ENCODE measurements at places on chromosomes 2 and 18. TPM values are rescaled to one million over a fixed set of nuclear protein-coding genes. Genes with fewer than 3 reads are reported as not detected.
A peak's percentile ranks its signal among the peaks of the same experiment; 100 is the strongest.

The STARD6 gene
- not detected for total RNA-seq

The PLGLB1 gene
- total RNA-seq, result 0.48 TPM

The EVX2 gene
- not detected for total RNA-seq

The CCDC74B gene
- 3.2 TPM for total RNA-seq

The GPBAR1 gene
- total RNA-seq, result 0.14 TPM

The TNFAIP6 gene
- total RNA-seq, result not detected

The CACNB4 gene
- total RNA-seq, result 0.19 TPM

GRCh38 chr2:111944531-111945210 lies 46.3 kb downstream of the MERTK start:
- no peak for DNase-seq

DNA sequence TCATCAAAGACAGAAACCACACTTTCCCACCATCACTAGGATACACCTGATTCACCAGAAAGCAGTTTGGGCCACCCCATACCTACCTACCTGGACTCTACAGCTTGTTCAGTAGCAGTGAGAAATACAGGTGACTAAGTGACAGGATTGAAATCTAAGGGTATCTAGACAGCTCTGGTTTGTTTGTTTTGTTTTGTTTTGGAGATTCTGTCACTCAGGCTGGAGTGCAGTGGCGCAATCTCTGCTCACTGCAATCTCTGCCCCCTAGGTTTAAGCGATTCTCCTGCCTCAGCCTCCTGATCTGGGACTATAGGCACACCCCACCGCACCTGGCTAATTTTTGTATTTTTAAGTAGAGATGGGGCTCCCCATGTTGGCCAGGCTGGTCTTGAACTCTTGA lies 3.1 kb downstream of the TTC21B start:
- DNase-seq, result no peak

- no peak for DNase-seq
Measured at GRCh38 chr2:177193240-177193639, 19.4 kb upstream of the HNRNPA3 start.

GRCh38 chr2:120654381-120655134 lies 81.1 kb upstream of the GLI2 start:
- DNase-seq, result no peak

DNA sequence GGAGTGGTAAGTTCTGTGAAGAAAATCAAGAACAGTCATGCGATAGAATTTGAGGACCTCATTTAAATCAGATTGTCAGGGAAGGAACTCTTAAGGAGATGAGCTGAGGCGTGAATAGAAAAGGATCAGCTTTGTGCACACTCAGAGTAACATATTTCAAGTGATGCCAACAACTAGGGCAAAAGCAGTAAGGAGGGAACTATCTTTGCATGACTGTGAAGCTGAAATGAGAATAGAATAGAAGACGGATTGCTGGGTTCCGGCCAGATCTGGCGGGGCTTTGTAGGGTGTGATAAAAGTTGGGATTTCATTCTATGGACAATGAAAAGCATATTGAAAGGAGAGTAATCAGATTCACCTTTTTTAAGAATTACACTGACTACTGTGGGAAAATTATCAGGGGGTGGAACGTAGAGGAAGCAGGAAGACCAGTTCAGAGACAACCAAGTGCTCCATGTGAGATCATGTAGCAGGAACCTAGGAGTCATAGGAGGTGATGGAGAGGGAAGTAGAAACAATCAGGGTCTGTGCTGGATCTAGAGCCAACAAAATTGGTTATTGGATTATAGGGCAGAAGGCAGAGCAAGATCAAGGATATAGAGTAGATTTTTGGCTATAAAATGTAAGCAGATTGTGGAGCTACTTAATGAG lies 884.3 kb downstream of the DCC start:
- no peak for DNase-seq

DNA sequence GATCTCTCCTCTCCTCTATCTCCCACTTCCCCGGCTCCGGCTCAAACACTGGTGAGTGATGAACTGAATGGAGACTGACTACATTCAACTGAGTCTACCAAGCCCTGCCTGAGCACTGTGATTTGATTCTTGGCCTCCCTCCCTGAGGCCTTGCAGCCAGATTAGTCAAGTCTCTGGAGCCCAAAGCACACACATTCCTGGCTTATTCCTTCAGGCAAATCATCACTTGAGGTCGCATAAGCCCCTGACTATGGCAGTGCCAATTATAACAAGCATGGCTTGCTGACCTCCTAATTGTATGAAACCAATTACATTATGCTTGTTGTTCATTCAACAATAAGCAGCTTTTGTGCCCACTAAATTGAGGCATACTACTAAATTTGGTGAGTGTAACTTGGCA lies 34.6 kb downstream of the EFEMP1 start:
- no peak for DNase-seq

DNA sequence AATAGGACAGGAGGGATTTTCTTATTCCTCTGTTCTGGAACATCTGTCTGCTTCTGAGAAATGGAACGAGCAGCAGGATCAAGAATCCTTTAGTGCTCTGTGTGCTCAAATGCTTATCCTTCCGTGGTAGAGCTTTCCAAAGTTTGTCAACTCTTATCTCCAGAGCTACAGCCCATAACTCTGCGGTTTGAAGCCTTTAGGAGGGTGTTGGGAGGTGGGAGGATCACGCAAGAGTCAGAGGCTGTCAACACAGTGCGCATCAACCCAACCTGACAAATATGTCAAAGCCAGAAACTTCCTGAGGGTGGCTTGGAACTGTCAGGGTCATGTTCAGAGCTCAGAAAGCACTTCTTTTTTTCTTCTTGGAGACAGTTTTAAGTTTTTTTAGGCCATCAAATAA lies 95.9 kb downstream of the CRIM1 start:
- DNase-seq, result no peak

GRCh38 chr2:119013671-119014070 lies 71.7 kb downstream of the MARCO start:
- DNase-seq, result no peak

DNA sequence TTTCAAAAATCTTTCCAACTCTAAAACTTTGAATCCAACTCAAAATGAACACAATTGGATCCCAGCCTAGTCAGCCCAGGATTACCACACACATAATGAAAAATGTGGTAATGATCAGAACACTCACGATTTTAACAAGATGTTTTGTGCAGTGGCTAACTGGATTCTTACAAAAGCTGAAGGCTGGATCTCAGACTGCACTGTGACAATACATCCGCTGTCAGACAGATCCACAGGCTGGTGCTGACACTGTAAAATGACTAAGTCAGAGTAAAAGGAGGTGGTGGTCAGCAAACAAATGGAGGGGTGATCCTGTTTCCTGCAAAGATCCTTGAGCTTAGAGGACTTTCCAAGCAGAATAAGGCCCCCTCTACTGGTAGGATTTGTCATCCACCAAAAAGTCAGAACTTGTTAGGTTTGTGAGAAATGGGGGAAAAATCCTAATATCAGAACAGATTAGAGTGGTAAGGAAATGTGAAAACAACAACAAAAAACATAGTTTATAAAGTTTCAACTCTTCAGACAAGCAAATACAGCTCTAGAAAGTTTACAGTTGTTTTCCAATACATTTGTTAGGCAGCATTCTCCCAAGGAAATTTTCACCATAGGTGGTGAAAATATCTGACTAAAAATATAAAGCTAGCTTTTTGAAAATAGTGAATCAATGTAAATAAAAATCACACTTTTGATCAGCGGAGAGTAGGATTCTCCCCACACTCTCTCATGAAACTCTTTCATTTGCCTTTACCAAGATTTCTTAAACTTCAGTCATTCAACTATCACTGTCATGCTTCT lies 211.9 kb downstream of the AGPS start:
- DNase-seq, result no peak

GRCh38 chr2:88654714-88655113 lies 27.4 kb upstream of the EIF2AK3 start:
- no peak for DNase-seq

- DNase-seq, result no peak
Measured at GRCh38 chr2:49288902-49289700, 134.8 kb upstream of the FSHR start.

- no peak for DNase-seq
Measured at GRCh38 chr18:33372442-33372841, 68.1 kb downstream of the CCDC178 start.

DNA sequence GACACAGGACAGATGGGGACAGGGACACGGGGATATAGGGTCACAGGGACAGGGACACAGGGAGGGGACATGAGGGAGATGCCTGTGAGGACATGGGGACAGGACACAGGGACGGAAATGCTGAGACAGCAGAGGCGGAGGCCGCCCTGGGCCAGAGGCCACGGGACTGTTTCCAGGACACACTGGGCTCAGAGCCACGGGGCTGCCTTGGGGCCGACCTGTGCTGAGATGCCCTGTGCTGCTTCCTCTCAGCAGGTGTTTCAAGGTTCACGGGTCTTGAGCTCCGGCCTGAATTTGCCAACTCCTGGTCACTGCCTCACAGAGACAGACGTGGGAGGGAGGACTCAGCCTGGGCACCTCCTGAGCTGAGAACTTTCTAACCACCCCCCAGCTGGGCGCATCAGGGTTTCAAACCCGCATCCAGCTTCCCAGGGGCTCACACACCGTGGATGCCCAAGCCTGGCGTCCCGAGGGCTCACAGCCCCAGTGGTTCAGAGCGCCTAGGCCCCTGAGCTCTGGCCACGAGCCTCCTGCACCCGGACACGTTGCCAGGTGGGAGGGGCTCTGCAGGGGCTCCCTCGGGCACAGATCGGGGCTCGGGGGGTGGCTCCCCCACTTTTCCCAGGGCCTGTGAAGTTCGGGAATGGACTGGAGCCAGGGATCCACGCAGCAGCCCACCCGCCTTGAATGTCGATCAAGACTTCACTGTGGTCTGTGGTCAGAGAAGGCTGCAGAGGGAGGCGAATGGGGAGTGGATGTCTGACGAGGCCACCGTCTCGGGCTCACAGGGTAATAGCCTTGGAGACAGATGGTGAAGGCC lies 64.1 kb downstream of the SLC66A2 start:
- peak; percentile 5 for DNase-seq

DNA sequence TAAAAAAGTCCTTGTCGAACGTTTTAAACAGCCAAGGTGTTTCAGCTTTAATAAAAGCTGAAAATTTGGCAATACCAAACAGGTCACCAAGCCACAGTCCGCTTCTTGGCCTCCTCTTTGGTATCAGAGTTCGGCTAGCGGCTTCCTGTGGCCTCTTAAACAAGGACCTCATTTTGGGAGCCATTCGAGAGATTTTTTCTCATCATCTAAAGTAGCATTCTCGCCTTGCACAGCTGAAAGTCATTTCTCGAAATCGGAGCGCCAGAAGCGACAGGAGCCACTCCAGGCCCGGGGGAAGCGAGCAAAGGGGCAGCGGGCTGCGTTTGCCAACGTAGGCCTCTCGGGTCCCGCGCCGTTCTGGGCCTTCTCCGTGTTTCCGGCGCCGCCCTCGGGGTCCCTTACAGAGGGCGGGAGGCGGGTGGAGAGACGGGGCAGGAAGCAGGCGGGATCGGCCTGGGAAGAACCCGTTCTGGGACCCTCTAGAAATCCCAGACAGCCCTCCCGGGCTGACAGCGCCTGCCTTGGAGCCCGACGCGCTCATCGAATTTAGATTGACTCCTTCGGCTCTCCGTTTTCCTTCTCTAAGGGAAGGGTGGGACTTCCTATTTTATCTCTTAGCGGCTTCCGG lies 522 bp upstream of the ZNF407 start:
- peak; percentile 76 for DNase-seq

- no peak for DNase-seq
Measured at GRCh38 chr2:9808334-9809063, 34.8 kb upstream of the TAF1B start.

DNA sequence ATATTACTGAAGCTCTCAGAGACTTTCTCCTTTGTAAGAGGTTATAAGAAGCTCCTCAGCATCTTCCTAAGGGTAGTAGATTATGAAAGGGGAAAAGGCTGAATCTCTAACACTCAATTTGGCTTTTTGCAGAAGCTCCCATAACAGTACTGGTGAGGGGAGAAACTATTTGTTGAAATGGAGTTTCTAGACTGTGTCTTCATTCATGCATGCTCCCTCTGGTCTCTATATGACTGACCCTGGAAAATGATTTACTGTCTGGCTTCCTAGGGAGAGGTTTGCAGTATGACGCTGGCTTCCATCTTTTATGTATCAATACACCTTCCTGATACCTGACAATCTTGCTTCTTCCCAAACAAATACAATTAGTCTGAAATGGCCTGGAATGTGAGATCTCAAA lies 63.9 kb downstream of the LDAH start:
- DNase-seq, result no peak

GRCh38 chr2:7394195-7394594 lies 477.0 kb downstream of the RNF144A start:
- DNase-seq, result no peak

GRCh38 chr2:41847744-41848441 lies 199.9 kb upstream of the PKDCC start:
- no peak for DNase-seq

DNA sequence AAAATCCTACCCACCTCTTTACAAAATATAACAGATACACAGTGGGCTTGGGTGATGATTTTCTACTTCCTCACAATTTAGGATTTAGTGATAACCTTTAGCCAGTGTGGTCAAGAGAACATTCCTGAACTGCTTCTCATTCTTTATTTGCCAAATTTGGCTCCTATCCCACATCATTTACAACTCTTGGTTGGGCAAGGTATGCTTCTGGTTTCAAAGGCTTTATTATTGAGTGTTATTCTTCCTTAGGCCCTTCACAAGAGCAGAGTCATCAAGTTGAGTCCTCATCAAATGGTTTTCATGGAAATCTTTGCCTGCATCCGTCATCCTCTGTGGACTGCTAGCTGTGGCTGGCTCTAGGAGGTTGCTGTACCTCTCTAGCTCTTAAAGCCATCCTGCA lies 472.0 kb upstream of the ETAA1 start:
- no peak for DNase-seq

DNA sequence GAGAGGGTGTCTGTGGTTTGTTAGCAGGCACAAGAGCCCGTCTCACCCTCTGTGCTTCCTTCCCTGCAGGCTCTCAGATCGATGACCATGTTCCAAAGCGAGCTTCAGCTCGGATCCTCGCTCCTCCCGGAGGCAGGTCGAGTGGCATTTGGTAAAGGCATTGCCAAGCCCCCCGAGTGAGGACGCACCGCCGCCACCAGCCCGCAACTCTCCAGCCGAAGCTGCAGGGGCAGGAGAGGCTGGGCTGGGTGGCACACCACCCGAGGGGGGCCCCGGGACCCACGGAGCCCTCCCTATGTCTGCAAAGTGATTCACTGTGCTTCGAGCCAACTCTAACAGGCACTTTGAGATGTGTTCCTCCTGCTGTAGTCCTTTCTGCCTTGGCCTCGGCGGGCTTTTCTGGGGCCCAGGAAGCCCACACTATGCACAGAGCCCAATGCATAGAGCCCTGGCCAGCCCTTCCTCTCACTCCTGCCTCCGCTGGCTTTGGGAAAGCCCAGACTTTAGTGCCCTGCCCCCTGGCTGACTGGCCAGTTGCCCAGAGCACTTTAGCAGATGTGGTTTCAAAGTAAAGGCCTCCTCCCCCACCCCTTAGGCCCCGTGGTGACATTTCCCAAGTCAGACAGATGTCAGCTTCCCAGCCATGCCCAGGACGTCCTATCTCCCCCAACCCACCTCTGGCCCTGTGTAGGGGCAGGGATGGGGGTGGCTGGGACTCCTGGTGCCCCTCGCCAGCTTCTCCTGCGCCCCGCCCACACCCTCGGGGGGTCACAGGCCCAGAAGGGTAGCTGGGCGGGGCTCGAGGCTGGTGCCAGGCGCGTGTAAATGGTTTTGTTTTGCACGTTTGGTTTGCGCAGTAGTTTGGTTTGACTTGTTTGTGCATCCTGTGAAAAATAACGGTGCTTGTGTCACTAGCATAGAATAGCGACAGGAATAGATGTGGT lies 23.3 kb upstream of the MAPRE3 start:
- DNase-seq, result no peak

Data from activated CD4-positive, alpha-beta memory T cell treated with anti-CD3 and anti-CD28 coated beads for 36 hours (primary cell).